GF-D8 (cell line): ENCODE measurements at places on chromosomes 4 and X.

- no peak for DNase-seq
Observed at GRCh38 chrX:149060921-149061320, 444.2 kb downstream of the IDS start.

DNA sequence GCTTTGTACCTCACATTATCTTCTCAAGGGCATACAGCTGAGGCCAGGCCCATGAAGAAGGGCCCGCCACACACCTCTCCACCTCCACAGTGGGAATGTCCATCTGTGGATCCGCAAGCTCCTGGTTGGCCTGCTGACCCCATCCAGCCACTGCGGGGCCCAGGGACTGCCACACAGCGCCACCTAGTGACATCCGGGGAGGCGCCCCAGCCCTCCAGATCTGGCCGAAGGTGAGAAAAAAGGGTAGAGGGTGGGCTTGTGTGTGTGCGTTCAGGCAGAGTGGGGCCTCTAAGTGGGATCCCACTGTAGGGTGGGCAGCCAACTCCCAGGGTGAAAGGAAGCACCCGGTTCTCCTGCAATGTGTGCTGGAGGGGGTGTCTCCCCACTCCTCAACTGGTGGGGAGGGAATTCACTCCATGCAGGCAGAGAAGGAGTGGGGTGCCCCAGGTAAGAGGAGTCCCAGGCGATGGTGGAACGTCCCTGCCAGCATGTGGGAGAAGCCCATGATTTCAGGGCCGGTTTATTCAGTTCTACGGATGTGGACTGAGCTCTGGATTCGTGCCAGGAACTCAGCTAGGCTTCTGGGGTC is 117.3 kb downstream of the ENPP6 start:
- DNase-seq = no peak

DNA sequence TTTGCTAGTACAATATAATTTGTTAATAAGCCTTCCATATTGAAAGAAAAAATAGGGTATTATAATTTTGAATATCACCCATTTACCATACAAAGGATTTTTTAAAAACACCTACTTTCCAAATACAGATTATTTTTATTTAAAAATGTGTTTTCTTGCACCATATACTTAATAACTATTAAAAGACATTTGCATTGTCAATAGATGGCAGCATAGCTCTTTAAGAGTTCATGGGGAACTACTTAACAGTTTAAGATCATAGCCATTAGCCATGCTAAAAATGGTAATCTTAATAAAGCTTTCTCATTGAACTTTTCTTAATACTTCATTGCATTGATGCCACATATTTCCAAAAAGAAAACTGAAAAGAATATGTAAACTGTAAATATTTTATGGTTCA is 1995.9 kb downstream of the C4orf33 start:
- no peak for DNase-seq

- no peak for DNase-seq
Observed at GRCh38 chrX:29728639-29729038, 486.7 kb upstream of the MAGEB2 start.

GRCh38 chr4:38416450-38417014 is 247.5 kb upstream of the KLF3 start:
- no peak for DNase-seq

DNA sequence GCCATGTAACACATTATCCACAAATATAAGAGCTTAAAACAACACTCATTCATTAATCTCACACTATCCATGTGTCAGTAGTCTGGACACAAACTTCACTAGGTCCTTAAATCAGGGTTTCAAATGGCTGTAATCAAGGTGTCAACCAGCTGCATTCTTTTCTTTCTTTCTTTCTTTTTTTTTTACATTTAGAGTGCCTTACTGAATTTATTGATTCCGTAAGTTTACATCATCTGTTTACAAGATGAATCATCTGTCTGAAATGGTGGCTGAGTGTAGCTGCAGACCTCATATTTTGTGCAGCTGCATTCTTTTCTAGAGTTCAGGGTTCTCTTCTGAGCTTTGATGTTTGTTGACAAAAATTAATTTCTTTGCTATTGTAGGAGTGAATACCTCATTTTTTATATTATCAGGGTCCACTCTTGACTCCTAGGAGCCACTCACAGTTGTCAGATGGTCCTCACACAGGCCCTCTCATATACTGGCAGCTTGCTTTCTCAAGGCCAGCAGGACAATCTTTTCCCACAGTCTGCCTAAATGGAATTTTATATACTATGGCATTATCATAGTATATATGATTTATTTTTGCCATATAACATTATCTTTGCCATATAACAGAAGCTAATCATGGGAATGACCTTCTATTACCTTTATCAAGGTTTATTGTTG is 37.8 kb downstream of the SPOCK3 start:
- DNase-seq = no peak

DNA sequence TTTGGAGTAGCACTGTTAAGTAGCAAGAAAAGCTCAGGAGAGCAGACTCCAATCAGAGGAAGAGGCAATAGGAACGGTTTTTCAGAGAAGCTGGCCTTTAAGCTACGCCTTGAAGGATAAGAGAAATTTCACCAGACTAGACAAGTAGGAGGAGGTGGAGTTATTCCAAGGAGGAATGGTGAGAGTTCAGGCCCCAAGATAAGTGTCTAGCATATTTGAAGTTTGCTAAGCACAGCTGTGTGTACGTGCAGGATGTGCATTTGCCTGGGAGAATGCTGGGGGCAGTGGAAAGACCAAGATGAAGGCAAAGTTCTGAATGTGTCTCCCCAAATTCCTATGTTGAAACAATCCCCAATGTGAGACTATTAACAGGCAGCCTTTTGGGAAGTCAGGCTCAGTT is 91.6 kb downstream of the SOWAHB start:
- no peak for DNase-seq

- no peak for DNase-seq
Observed at GRCh38 chr4:117825600-117825999, 208.7 kb upstream of the NDST3 start.

DNA sequence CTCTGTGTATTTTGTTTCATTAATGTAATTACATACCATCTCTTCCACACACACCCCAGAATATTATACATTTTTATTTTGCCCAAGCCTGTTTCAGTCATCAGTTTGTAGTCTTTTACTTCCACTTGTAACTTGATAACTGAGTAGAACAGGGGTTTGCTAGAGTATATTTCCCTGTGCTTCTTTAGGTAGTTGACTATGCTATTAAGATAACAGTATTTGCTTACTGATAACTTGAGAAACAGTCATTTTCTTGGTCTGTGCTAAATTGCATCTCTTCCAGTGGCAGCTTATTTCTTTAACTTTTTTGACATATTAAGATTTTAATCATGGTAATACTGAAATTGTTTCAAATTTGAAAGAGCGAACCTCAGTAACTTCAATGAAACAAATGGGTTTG is 7.0 kb upstream of the XK start:
- no peak for DNase-seq

DNA sequence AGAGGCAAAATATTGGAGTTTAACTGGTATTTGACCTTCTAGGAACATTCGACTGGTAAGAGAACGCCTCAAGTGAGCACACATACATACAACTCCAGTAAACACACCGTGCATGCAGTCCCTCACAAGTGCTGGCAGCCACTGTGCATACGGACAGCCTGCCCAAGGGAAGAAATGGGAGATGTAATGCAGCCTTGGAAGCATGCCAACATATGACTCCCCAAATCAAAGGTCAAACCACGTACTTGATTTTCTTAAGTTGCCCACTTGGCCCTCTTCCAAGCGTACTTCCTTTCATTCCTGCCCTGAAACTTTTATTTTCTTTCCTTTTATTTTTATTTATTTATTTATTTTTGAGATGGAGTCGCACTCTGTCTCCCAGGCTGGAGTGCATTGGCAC is 206.6 kb downstream of the SPRY1 start:
- DNase-seq = no peak

- DNase-seq = no peak
Observed at GRCh38 chr4:2290488-2290887, 28.6 kb upstream of the MXD4 start.

- DNase-seq = no peak
Observed at GRCh38 chrX:50747471-50747900, 66.5 kb downstream of the SHROOM4 start.
